Stomach (tissue), 19 donors: ENCODE measurements at places on chromosomes 5 and 9. TPM values are rescaled to one million over a fixed set of nuclear protein-coding genes. Genes with fewer than 3 reads are reported as not detected.

The CDH9 gene
- not detected for total RNA-seq

The C5orf58 gene
- not detected for total RNA-seq

The PRRC2B gene
- total RNA-seq: 73.1 TPM

The C9orf43 gene
- not detected for total RNA-seq

The ARSI gene
- total RNA-seq: 1.7 TPM

The ORM2 gene
- not detected for total RNA-seq

The ADCY2 gene
- 1.2 TPM for total RNA-seq

The ISCA1 gene
- total RNA-seq: 25.8 TPM

The FBP2 gene
- 15.6 TPM for total RNA-seq

The DDX4 gene
- not detected for total RNA-seq

The IL9 gene
- total RNA-seq: not detected

The GLDC gene
- total RNA-seq: not detected

The SLC34A1 gene
- not detected for total RNA-seq

The DMGDH gene
- 0.58 TPM for total RNA-seq

The CDC20B gene
- total RNA-seq: not detected

The MARVELD2 gene
- total RNA-seq: 5.3 TPM

The FOXD4L6 gene
- total RNA-seq: not detected

The BTNL3 gene
- 0.58 TPM for total RNA-seq
